ENCODE measurements at places on chromosomes 7 and 10.

GRCh38 chr7:110587294-110587693, 503.6 kb upstream of the LRRN3 start:
- no peak for DNase-seq

DNA sequence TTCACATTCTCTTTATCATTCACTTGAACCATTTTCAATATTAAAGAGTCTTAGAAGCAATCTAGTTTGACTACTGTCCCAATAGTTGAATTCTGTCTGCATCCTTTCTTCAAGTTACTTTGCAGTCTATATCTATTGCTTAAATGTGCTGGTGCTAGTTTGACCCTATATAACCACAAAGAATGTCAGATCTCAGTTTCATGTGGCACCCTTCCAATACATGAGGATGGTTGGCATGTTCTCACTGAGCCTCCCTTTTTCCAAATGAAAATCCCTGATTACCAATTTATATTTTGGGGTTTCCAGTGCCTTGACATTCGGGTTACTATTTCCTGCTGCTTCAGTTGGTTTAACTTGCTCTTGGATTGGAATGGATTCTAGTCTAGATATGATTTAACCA, 292.7 kb downstream of the EXOC4 start:
- no peak for DNase-seq

- DNase-seq: peak; percentile 39
These were observed 8.7 kb downstream of the ECD start for GRCh38 chr10:73159038-73159648.

DNA sequence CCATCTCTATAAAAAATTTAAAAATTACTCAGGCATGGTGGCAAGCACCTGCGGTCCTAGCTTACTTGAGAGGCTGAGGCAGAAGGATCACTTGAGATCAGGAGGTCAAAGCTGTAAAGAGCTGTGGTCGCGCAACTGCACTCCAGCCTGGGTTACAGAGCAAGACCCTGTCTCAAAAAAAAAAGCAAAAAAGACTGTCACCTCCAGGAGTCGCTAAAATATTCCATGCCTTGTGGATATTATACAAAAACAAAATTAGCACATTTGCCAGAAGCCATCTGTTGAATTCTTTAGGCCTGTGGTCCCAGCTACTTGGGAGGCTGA, 87.0 kb upstream of the SDK1 start:
- no peak for DNase-seq

- DNase-seq: no peak
These were observed 23.0 kb downstream of the TOMM7 start for GRCh38 chr7:22799633-22800032.

- DNase-seq: no peak
These were observed 133.0 kb downstream of the TSPAN12 start for GRCh38 chr7:120724955-120725354.

GRCh38 chr7:154347700-154348266, 295.6 kb downstream of the DPP6 start:
- DNase-seq: no peak

DNA sequence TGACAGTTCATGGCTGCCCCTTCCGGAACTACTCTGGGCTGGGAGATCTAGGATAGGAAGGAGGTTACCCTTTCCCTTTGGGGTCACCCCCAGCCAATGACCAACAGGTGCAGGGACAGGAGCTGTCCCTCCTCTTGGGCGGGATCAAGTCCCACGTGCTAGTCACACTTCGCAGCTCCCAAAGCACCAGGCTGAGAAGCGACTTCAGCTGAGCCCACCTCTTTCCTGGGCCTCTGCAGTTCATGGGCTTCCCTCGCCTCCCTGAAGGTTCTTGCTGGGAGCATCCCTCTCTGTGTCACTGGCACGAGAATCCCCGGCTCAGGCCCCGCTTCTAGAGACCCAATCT, 115.5 kb downstream of the FAM53B start:
- DNase-seq: no peak

GRCh38 chr7:47179812-47180515, 401.9 kb downstream of the TNS3 start:
- DNase-seq: no peak
